Spinal cord (tissue), 10 donors: ENCODE measurements at places on chromosomes 5 and 9. TPM values are rescaled to one million over a fixed set of nuclear protein-coding genes. Genes with fewer than 3 reads are reported as not detected.

GRCh38 chr5:88557881-88558280 is 289.2 kb upstream of the TMEM161B start:
- DNase-seq = no peak

DNA sequence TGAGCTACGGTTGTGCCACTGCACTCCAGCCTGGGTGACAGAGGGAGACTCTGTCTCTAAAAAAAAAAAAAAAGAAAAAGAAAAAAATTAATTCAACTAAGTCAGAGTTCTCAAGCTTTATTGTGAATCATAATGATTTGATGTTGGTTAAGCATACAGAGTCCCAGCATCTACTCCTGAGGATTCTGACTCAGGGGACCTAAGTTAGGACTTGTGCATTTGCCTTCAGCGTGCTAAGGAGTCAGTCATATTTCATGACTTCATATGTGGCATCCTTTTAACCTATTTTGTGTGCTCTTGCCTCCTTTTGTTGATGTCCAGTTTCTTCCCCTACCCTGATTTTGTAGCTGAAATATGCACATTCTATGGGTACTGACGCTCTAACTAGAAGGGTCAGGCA is 2.9 kb downstream of the MYOZ3 start:
- DNase-seq = no peak

- DNase-seq = no peak
Measured at GRCh38 chr9:6641961-6642360, 3.6 kb downstream of the GLDC start.

ANP32B gene
- total RNA-seq = 33.2 TPM

C5orf52 gene
- not detected for total RNA-seq
